ENCODE measurements at places on chromosomes 7 and 10.
A peak's percentile ranks its signal among the peaks of the same experiment; 100 is the strongest.

- no peak for DNase-seq
Measured at GRCh38 chr10:124606822-124607221, 137.4 kb downstream of the FAM53B start.

DNA sequence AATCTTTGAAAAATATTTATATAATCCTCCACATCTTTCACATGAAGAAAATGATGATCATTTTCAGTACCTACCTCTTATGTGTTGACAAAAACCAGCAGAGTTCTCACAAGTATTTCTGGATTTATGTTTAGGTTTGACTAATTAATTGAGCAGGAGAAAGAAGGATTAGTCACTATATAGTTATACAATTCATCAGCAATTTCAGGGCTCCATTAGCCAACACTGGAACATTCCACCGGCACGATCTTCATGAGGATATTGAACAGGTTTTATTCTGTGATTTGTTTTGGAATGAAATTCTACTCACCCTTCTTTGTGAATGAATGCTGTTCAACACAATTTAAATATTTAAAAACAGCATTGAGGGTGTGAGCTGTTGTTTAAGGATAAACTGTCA lies 163.2 kb downstream of the SEM1 start:
- DNase-seq = no peak

- no peak for DNase-seq
Measured at GRCh38 chr10:100873146-100873826, 39.5 kb upstream of the SLF2 start.

DNA sequence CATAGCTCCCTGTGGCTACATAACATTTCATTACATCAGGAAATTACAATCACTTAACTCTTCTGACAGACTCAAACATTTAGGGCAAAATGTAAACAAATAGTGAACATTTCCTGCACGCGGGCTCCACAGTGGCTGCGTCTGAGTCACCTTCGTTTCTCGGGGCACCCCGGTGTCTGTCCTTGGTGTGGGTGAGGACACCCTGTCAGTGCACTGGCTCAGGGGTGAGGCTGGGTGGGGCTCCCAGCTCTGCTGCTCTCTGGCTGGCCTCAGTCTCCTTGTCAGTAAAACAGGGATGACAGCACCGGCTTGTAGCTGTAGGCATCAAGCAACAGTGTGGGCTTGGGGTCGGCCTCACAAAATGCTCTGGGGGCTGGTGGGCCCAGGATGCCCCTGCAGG lies 237.1 kb upstream of the SHH start:
- no peak for DNase-seq

GRCh38 chr7:5755704-5756504 lies 25.6 kb downstream of the RNF216 start:
- peak; percentile 47 for DNase-seq

DNA sequence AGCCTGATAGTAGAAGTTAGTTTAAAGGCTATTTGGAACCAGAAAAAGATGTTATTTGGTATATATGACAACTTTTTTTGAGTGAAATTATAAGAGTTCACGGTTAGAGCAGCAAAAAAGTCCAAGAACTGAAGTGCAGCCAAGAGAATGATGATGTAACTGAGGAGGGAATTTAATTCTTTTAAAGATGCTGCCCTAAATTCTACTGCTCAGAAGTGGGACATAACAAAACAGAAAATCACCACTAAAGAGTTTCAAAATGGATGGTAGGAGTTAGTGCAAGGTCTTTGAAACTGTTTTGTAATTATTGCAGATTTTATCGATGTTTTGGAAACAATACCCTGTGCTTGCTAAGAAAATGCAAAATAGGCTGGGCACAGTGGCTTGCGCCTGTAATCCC lies 6.5 kb downstream of the SAMD8 start:
- no peak for DNase-seq

DNA sequence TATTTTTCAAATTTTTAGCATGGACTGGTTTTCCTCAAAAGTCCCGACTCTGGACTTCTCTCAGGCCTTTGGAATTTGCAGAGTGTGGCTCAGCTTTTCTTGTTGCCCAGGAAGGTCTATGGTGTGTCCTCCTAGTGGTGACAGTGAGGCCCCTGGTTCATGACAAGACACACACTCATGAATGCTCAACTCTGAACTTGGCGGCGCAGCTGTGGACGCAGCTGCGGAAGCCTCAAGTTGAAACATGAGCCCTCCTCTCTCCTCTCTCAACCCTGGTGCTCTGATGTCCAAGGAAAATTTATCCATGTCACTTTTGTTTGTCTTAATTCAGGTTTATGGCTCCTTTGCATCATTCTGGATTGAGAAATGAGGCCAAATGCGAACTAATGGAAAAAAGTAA lies 183.9 kb downstream of the HECW1 start:
- DNase-seq = no peak

DNA sequence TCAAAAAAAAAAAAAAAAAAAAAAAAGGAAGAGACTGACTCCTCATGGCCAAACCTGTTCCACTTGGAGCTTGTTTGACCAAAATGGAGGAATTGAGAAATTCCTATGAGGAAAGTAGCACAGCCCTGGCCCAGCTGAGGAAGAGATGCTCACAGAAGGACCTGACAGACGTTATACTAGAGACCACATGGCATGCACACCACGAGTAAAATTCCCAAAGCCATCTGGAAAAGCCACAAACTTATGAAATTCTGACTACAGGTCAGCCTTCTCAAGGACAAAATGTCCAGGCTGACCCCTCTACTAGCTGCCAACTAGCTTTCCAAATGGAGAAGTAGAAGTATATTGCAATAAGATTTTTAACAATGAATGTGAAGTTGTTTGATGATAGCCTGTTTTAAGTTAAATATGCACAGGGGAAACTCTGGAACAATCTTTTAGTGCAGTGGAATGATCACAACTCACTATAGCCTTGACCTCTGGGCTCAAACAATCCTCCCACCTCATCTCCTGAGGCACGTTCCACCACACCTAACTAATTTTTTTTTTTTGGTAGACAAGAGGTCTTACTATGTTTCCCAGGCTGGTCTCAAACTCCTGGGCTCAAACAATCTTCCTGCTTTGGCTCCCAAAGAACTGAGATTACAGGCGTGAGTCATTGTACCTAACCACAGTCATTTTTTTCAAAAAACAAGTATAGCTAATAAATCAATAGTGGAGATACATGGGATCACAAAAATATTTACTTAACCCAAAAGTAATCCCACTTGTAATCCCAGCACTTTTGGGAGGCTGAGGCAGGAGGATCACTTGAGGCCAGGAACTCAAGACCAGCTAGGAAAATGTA lies 75.7 kb downstream of the AKR1D1 start:
- DNase-seq = no peak

- no peak for DNase-seq
Measured at GRCh38 chr7:24923172-24923865, 56.7 kb downstream of the OSBPL3 start.

DNA sequence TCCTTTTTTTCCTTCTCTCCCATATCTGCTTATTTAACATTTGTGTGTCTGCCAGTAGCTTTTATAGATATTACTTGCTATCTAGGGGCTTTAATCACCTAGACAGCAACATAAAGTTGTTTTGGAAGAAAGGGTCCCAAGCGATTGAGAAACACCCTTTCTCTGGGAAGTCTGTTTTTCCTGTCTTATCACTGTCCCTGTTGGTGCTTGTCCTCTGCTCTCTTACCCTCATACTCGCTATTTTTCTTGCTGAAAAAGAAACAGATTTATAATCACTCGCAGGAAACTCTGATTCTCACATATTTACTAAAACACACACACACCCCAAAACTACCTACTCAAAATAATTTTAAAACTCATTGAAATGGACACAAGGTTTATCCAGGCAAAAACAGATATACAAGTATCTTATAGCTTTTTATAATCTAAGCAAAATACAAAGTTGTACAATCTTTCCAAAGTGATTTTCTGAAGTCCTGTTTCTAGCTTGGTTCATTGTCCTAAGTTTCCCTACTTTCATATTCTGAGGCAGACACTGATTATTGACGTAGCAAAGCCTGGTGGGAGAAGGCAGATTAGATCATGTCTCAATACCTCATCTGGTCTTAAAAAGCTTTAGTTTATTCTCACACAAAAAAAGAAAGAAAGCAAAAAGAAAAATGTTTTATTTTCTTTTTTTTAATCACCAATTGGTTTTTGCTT lies 157.3 kb downstream of the CACNA2D1 start:
- DNase-seq = no peak

GRCh38 chr10:50653758-50654157 lies 30.0 kb upstream of the SGMS1 start:
- DNase-seq = no peak

GRCh38 chr7:132756484-132756990 lies 180.3 kb upstream of the PLXNA4 start:
- DNase-seq = no peak

GRCh38 chr10:78760463-78761310 lies 308.1 kb upstream of the ZMIZ1 start:
- DNase-seq = no peak

DNA sequence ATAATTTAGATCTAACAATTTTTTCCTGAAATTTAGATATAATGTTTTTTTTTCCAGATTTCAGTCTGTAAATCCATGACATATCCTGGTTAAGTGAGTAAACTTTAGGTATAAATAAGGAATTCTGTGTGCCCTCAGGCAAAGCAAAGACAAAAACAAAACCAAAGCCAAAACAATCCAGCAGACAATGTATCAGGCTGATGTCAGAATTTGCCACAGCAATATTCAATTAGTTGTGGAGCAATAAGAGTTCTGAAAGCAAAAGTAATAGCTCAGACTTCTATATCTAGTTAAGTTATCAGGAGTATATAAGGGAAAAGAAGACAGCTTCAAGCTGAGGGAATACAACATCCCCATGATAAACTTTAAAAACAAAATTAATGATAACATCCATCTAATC lies 82.0 kb downstream of the MKX start:
- DNase-seq = peak; percentile 24

DNA sequence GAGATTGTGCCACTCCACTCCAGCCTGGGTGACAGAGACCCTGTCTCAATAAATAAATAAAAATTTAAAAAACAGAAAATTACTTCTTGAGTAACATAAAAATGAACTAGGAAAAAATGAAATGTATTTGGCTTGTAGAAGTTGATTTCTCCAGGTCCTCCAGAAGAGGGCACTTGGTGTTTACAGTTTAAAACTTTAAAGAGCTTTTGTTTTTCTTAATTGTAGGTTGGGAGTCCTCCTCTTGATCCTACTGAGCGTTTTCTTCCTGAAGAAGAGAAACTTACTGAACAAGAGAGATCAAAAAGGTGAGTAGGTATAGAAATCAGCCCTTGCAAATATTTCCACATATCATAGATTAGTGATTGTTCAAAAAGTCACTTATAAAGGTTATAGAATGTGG lies 16.2 kb downstream of the KIFBP start:
- DNase-seq = peak; percentile 62

DNA sequence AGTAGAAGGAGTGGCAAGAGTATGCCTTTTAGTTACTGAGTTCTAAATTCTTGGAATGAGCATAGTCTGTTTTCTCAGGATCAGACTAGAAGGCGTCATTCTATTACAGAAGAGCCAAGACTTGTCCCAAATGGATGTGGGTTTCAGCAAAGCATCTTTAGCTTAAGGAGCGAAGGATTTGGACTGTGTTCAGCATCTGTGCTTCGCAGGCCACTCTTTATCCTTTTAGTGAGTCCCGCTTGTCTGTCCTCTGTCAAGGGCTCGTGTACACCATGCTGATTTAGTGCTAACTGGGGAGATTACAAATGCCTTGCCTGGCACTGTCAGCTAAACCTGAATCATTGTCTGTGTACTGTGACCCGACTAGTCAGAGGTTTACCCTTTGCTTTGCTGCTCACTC lies 465.7 kb downstream of the AUTS2 start:
- DNase-seq = no peak

DNA sequence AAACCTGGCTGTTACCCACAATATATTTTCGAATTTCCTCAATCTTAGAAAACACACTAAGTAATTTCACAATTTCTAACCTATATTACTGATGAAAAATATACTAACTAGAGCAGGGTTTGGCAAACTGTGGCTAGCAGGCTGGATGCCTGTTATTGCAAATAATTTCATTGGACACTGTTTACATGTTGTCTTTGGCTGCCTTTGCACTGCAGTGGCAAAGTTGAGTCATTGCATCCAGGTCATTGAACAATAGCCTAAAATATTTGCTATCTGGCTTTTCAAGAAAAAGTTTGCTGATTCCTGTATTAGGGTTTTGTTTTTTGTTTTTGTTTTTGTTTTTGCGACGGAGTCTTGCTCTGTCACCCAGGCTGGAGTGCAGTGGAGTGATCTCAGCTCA lies 47.2 kb downstream of the KIF11 start:
- DNase-seq = peak; percentile 40

DNA sequence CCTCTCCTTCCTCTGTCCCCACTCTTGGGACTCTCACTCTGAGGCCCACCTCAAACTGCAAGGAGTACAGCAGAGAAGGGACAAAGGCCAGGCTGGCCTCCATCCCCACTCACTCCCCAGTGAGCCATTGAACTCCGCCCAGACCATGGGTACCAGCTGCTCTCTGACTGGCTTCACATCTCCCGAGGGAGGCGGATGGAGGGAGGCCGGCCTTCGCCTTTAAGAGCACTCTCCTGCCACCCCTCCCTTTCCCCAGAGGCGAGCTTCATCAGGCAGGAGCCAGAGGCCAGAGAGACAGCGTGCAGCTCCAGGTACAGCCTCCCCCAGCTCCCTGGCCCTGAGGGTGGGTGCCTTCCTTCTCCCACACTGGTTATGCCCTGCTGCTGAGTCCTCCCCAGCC lies 1.8 kb upstream of the LDB3 start:
- DNase-seq = no peak

DNA sequence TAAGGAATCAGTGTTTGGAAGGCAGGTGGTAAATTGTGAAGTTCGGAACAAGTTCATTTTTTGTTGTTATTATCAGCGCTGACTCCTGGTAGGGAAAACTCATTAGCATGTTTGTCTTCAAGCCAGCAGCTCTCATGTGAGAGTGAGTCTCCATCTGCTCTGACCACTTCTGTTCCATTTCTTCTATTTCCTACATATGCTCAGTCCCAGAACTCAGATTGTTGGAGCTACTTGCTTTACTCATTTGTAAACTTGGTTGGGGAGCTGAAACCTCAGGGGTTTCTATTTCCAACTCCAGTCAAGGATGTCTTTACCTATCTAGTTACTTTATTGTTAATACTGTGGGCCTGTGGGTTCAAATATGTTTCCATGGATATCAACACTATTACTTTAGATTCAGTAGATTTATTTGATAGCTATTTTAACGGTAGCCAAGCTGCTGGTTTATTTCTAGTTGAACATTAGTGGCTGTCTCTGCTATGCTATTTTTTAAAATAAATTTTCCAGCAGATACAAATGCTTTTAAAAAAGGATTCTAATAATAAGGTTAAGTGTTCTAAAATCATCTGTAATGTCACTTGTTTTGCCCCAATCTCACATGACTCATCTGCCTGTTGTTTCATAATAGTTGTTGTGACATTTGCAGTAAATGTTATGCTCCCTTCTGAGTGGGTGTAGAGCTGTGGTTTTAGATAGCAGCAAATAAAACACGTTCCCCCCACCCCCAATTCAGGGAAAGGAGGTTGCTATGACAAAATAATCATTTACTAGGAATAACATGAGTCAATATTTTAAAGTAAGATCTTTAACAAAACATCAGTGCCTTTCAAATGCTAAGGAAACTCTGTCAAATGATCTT lies 143.3 kb downstream of the HDAC9 start:
- DNase-seq = peak; percentile 64

DNA sequence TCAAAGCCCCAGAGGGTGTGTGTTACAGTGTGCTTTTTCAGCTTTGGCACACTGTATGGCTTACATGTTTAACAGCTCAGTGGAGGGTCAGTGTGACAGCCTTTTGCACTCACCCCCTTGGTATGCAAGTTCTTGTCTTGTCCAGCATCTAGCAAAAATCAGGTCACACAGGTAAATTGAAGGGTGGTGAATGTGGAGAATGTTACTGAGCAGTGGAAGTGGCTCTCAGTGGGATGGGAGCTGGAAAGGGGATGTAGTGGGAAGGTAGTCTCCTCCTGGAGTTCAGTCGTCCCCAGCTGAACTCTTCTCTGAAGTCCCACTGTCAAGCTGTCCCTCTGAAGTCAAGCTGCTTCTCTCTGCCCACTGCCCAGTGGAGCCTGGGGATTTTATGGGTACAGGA lies 21.0 kb upstream of the C10orf90 start:
- DNase-seq = no peak
